ENCODE measurements at places on chromosomes 12 and 14.

GRCh38 chr12:58148405-58148804, 207.0 kb downstream of the ATP23 start:
- no peak for DNase-seq

- no peak for DNase-seq
These were observed 35.5 kb downstream of the PDZRN4 start for GRCh38 chr12:41223600-41223999.

- DNase-seq: no peak
These were observed 285.7 kb upstream of the SEL1L start for GRCh38 chr14:81819344-81819743.

DNA sequence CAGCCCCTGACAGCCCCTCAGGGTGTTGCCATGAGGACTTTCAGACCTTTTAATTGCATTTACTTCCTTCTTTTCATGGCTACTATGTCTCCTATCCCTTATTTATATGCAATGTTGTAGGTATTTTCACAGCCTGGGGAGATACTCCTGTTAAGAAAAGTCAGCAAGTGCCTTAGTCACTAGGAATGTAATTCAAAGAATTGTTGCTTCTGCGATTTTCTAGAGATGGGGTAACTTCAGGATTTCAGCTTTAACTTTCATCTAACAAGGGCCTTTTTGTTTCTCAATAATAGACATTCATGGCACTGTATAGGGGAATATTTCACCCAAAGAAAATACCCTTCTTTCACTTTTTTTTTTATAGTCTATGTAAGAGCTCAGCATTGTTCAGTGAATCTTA, 533.3 kb upstream of the MIS18BP1 start:
- no peak for DNase-seq

DNA sequence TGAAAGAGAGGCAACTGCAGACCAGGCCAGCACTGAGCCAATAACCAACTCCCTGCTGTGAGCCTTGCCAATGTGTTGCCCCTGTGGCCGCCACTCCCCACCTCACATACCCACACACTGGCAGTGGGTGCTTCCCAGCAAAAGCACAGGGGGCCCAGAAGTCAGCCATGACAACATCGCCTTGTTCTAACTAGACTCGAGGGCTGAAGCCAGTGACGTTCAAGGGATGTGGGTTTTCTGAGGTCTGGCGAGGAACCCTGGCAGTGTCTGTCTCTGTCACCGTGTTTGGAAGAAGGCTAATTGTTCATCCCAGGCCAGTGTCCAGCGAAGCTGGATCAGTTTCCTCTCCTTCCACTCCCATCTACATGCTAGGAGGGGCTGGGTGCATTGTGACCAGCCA, 311.8 kb upstream of the AMIGO2 start:
- DNase-seq: no peak

GRCh38 chr12:65649126-65649525, 175.2 kb upstream of the HMGA2 start:
- no peak for DNase-seq

GRCh38 chr12:131671871-131672270, 39.0 kb upstream of the SFSWAP start:
- DNase-seq: no peak

- no peak for DNase-seq
These were observed 113.5 kb downstream of the MNAT1 start for GRCh38 chr14:60848066-60848465.

- no peak for DNase-seq
These were observed 170.3 kb downstream of the CEP128 start for GRCh38 chr14:80771201-80771600.

All from nephron progenitor cell (in vitro differentiated cells).